Activated CD8-positive, alpha-beta memory T cell treated with anti-CD3 and anti-CD28 coated beads, Interleukin-2, amount 10 ng/mL, durations not matched to agents 7 days and 5 days (primary cell): ENCODE measurements at places on chromosomes 5 and 9. TPM values are rescaled to one million over a fixed set of nuclear protein-coding genes. Genes with fewer than 3 reads are reported as not detected.

- DNase-seq = no peak
Observed at GRCh38 chr5:63687854-63688516, 274.3 kb downstream of the HTR1A start.

DNA sequence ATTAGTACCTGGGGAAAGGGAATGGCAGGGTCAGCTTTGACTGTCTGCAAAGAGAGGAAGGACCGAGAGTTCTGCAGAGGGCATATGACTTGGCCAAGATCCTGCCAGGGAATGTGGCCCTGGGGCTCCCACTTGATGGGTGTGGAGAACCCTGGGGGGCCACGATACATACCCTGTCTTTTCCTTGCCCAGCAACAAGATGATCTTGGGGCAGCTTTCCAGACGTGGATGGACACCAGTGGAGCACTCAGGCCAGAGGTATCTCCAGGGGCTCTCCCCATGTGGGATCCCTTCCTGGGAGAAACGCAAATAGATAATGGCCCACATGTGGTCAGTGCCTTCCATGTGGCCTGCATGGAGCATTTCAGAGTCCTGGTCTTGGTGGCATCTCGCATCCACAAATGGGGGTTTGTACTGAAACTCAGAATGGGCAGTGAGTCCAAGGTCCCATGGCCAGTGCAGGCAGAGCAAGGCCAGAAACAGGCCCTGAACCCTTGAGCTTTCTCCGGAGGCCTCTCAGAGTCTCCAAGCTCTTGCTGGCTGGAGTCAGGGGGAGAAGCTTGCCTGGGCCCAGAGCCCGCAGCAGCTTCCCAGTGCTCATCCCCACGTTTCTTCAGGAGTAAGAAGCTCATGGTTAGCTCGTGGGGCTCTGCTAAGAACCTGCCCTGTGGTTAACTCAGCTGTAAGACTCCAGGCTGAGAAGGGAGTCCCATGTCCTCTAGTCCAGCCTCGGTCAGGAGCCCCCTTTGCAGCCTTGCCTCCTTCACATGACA lies 18.3 kb upstream of the ORM1 start:
- peak; percentile 33 for DNase-seq

- DNase-seq = no peak
Observed at GRCh38 chr5:179613460-179614071, 9.9 kb downstream of the HNRNPH1 start.

- DNase-seq = no peak
Observed at GRCh38 chr5:36801523-36801922, 75.0 kb upstream of the NIPBL start.

Gene DMGDH
- 0.70 TPM for total RNA-seq

GRCh38 chr5:58199087-58199486 lies 260.8 kb downstream of the PLK2 start:
- no peak for DNase-seq

DNA sequence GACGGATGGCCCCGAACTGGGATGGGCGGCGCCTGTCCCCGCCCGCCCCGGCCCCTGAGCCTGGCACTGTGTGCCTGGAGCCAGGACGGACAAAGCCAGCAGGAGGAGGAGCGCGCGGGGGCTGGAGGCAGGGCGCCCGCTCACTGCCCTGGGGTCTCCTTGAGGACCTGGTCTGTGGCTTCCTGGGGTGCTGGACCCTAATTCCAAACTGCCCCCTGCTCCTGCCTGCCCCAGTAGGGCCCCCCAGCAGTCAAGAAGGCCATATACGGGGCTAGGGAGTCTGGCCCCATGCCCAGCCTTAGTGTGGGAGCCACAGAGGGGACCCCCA lies 29.2 kb upstream of the RXRA start:
- DNase-seq = no peak

DNA sequence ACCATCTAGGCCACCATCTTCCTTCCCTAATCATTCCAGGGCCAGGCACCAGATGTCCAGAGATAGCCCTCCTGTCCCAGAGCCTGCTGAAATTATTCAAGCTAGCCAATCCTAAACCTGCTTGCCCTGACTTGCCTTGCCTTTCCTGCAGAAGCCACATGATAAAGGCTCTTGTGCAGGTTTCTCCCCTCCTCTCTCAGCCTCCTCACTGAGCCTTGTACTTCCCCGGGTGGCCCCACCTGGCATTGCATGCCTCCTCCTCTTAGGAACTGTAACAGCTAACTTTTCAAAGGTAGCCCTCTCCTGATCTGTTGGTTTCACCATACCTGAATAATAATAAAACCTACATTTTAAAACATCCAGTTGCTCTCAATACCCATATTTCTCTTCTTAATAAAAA lies 42.6 kb downstream of the DIRAS2 start:
- no peak for DNase-seq

- no peak for DNase-seq
Observed at GRCh38 chr5:76547891-76548524, 75.2 kb downstream of the F2RL2 start.

DNA sequence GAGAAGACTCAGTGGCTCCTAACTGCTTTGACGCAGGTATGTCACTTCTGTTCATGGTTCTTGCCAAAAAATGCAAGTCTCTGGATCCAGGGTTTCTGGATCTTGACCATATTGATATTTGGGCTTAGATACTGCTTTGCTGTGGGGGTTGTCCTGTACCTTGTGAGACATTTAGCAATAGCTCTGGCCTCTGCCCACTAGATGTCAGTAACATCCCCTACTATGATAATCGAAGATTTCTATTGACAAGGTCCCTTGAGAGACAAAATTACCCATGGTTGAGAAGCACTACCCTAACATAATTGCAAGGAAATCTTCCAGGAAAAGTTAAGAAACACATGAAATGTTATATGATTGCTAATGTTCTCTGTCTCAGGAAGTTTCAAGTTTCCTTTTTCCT lies 285.4 kb downstream of the TMEM232 start:
- DNase-seq = no peak

DNA sequence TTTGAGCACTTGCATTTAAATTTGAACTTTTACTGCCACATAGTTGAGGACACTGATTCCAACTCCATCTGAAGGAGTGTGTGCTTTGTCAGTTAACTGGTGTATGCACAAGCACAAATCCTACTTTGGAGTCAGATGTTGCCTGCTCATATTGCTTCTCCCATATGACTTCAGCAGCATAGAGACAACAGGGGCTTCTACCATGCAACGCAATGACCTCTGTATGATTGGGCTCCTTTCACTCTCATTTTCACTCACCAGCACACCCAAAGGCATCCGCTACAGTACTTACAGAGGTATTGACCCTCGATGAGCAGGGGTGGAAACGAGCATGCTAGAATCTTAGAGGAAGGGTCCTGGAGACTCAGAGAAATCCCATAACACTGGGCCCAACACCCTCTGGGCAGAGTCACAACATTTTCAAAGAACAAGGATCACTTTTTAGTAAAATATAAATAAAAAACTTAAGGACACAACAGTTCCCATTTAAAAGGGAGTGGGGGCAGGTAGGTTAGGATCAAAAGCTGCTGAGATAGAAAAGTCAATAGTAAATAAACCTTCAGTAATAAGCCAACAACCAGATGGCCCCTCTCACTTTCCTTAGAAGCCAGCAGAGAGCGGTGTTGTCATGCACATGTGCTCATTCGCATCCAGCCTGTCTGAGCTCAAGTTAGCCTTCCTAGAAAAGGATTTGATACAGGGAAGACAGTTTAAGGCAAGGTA lies 203.8 kb downstream of the SNCAIP start:
- DNase-seq = no peak

GRCh38 chr5:141516672-141517025 lies 27.8 kb downstream of the PCDHGC5 start:
- no peak for DNase-seq

- DNase-seq = no peak
Observed at GRCh38 chr5:75716715-75717081, 539 bp downstream of the POC5 start.

Gene UBE2QL1
- total RNA-seq = not detected

DNA sequence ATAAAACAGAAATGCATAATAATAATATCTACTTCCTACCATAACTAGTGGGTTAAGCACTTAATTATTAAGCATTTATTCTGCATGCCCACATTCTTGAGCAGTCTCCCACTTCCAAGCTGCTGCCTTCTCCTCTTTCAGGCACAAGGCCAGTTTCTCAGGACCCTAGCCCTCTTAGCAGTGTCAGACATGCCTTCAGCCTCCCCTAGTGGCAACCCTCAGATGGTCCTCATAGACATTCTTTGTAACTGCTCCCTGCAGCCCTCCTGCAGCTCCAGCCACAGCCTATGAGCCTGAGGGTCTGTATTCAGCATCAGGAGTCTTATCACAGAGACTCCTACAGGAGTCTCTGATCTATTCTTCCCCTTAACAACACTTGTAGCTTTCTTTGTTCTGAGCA lies 3.9 kb downstream of the IL9 start:
- no peak for DNase-seq
